AG08395 (cell line): ENCODE measurements at places on chromosomes 3 and 15.
A peak's percentile ranks its signal among the peaks of the same experiment; 100 is the strongest.

GRCh38 chr3:48696156-48696555 lies 10.4 kb upstream of the NCKIPSD start:
- DNase-seq, result no peak

- peak; percentile 95 for DNase-seq
These were observed 326.1 kb downstream of the SATB1 start for GRCh38 chr3:18098960-18099587.

GRCh38 chr3:60025096-60026050 lies 975.5 kb upstream of the CFAP20DC start:
- peak; percentile 31 for DNase-seq

DNA sequence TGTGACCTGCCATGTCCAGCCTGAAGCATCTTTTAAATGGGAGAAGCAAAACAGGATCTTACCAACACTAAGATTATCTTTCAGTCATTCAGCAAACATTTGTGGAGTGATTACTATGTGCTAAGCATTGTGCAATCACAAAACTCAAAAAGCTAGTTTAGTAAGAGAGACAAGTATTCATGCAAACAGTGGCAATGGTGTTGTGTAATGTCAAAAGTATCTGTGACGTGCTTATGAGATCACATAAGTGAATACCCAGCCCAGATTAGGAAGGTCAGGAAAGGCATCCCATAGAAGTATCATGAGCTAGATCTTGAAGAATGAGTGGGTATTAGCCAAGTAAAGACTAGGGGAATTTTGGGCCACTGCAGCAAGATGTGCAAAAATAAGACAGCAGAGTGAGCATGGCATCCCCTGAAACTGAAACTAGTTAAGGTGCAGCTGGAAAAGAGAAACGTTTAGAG lies 32.1 kb downstream of the SEC62 start:
- DNase-seq, result peak; percentile 58

DNA sequence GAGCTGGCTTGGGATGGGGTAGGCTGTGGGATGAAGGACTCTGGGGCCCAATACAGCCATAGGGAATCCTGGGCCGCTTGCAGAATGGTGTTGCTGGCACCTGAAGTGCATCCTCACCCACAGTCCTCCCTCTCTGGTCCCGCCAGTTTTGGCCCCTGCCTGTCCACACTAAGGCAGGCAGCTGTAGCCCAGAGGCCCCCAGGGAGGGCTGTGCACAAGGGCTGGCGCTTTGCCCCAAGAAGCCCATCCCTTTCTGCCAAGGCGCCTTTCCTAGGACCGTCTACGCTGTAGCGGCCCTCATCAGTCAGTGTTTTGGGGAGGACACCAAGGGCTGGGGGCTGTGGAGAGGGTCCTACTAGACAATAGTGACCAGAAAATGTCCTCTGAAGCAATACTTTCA lies 116.2 kb upstream of the ABHD17C start:
- DNase-seq, result no peak

DNA sequence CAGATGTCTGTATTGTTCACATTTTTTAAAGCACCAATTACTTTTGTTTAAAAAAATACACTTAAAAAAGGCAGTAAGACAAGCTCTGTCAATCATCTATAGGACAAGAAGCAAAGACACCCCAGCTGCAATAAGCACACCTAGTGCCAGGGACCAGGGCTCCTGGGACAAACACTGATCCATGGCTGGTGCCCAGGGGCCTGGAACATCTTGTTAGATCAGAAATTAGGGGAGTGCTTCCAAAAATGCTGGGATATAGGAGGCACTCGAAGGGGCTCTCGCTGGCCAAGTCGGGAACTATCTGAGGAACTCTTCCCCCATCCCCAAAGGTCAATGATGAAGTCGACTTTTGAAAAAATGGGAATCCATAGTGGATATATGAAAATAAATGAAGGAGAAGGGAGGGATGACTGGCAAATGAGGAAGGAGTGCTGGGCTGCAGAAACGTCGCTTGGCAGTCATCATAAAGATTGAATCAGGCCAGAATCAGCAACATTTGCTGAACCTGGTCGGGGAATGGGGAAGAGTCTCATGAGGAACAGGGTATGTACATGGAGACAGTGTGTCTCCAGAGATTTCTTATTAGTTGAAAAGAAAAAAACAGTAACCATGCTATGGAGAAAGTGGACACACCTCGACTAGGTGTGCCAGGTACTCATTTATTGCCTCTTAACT lies 28.5 kb downstream of the TSPAN3 start:
- DNase-seq, result no peak

- no peak for DNase-seq
These were observed 396.7 kb upstream of the RGMA start for GRCh38 chr15:93485438-93486327.

GRCh38 chr3:9396632-9397331 lies 633 bp upstream of the SETD5 start:
- peak; percentile 92 for DNase-seq

DNA sequence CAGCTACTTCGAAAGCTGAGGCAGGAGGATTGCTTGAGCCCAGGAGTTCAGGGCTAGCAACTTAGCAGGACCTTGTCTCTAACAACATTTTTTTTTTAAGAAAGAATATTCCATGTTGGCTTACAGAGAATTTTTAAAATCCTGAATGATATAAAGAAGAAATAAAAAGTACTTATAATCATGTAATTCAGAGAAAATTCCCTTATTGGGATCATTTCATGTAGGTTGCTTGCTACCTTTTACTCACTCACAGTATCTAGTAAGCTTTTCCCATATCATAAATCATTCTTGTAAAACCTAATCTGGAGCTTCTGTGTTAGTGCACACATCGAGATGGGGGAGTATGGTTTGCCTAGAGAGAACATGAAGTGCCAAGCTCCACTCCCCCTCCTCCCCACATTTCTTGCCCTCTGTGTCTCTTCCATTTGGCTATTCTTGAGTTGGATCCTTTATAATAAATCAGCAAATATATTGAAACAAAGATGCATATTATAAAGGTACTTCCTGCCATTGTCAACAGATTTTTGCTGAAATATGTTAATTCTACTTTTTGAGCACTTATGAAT lies 13.6 kb downstream of the TF start:
- DNase-seq, result no peak

- DNase-seq, result no peak
These were observed 9.3 kb downstream of the PSTPIP1 start for GRCh38 chr15:77004189-77004588.

- no peak for DNase-seq
These were observed 14.8 kb upstream of the SKIC8 start for GRCh38 chr15:78314181-78314581.

DNA sequence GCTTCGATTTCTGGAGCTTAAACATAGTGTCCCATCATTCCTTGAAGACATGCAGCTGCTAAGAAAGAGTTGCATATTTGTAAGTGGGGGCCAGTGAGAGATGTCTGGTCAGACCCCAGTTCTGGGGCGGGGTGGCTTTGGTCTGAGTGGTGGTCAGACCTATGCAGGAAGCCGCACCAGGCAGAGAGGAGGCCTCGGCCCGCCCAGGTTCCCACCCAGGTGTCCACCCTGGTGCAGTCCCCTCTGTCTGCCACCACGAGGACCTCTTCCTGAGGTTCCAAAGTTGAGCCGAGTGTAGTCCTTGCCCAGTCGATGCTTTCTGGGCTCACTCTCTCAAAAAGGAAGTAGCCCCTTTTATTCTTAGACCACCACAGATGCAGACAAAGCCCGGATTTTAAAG lies 122.6 kb upstream of the DLG1 start:
- no peak for DNase-seq
